Activated T-cell treated with anti-CD3 and anti-CD28 coated beads for 4 hours (primary cell): ENCODE measurements at places on chromosomes 13 and 19.

GRCh38 chr13:67437244-67437643 is 207.1 kb upstream of the PCDH9 start:
- DNase-seq: no peak

GRCh38 chr13:95403349-95404140 is 102.3 kb upstream of the ABCC4 start:
- DNase-seq: no peak

GRCh38 chr13:95579303-95579702 is 26.8 kb downstream of the CLDN10 start:
- no peak for DNase-seq

DNA sequence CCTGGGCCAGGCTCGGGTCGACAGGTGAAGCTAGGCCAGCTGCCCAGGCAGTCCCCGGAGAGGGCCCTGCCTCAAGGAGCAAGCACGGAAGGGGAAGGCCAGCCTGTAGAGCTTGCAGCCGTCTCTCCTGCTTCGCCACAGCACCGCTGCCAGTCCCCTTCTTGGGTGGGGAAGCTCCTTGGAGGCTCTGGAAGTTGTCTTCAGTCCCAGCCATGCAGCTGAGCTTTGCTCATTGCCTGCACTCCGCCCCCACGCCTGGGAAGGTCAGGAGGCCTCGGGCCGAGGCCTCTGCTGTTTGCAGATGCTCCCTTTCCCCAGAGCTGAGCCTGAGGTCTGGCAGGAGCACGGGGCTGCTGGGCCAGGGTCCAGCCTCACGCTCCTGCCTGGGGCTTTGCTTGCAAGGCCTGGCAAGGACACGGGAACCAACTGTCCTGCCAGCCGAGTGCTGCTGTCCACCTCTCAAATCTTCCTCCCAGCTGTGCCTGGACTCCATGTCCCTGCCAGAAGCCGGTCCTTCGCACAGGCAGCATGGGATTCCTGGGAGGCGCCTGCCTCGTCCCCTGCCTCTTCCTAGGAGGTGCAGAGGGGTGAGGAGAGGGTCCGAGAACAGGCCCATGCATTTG is 13.3 kb downstream of the PLEKHF1 start:
- DNase-seq: no peak

DNA sequence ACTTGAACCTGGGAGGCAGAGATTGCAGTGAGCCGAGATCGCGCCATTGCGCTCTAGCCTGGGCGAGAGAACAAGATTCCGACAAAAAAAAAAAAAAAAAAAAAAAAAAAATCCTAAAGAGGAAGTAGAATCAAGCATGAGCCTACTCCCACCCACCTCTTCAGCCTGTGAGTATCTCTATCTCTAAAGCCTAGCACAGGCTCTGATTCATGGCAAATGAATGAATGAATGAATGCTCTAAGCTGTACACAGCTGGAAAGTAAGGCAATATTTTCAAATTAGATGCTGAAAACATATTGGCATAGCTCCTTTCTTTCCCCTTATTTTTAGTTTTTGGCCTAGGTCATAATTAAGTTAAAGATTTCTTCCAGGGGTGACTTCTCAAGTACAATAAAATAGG is 35.7 kb upstream of the FAM216B start:
- DNase-seq: no peak

- DNase-seq: no peak
Measured at GRCh38 chr13:40168425-40169166, 497.8 kb downstream of the FOXO1 start.

DNA sequence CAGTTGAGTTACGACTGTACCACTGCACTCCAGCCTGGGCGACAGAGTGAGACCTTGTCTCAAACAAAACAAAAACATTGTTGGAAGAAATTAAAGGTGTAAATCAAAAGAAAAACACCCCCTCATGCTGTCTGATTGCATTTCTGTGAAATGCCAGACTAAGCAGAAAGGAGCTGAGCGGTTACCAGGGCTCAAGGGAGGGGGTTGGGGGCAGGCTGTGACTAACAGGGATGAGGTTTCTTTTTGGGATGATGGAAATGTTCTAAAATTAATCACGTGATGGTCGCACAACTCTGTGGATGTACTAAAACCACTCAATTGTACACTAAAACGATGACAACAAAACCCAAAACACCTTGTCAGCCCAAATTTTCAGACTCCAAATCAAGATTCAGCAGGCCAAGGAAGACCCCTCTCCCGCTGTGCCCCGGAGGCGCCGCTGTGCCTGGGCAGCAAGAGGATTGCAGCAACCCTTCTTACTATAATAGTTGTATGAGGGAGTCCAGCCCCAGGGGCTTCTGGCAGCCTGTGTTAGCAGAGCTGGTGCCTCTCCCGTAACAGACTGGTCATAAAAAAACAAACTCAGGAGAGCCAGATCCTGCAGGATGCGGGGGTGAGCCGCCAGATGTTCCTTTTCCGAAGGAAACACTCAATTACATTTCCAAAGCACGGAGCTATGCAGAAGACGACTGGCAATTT is 20.9 kb downstream of the CAPS start:
- DNase-seq: no peak

DNA sequence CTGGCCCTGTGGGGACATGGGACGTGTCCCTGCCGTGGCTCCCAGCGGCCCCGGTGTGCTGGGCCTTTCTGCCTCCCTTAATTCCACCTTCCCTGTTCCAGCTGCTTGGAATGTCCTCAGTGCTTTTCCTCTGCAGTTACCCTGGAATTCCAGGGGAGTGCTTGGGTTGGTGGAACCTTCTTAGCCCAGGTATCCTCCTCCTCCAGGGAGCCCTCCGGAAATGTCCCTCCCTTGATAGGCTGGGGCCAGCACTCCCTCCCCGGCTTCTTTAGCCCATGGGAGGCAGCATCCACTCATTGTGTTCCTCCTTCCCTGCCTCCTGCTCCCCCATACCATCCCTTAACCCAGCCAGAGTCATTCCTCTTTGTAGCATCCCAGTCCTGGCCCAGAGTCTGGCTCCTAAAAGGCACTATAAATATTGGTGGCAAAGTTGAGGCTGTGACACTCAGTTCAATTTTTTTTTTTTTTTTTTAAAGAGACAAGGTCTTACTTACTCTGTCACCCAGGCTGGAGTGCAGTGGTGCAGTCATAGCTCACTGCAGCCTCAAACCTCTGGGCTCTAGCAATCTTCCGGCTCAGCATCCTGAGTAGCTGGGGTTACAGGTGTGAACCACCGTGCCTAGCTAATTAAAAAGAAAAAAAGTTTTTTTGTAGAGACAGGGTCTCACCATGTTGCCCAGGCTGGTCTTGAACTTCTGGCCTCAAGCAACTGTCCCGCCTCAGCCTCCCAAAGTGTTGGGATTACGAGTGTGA is 13.7 kb upstream of the SLC7A10 start:
- no peak for DNase-seq

DNA sequence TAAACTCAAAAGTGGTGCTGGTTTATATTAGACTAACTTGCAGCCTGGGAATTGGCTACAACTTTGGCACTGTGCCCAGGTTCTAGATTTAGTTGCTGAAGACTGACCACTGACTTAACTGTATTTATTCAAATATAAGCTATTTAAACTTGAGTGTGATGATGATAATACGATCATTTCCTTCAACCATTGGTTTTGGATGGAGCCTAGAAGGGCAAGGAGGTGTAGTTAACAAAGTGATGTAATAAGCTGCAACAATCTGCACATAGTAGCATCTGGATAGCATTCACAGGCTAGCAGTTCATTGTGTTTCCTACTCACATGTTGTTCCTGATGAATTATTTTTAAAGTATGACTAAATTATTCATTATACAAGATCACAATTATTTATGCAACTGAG is 55.2 kb upstream of the DACH1 start:
- DNase-seq: no peak

DNA sequence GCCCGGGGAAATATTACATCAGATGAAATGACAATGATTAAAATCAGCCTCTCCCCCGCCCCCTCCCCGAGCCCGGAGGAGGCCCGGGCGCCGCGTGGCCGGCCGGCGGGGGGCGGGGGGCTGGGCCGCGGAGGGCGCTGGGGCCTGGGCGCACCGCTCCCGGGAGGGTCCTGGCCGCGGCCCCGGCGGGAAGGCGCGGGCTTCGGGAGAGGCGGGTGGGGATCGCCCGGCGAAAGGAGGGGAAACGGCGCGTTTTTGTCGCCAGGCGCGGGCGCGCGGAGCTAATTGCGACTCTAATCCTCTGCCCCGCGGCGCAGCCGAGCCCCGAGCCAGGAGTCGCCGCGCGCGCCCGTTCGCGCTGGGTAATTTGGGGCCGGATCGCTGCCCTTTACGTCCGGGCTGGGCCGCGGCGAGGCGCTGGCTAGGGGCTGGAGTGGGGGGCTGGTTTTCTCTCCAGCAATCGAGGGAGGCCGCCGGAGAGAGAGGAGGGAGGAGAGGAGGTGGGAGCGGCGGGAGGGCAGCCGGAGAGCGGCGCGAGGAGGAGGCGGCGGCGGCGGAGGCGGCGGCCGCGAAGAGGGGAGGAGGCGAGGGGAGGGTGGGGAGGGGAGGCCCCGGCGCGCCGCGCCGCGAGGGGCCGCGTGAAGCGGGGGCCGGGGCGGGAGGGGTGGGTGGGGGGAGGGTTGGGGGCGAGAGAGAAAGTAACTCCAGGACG is at the start of gene KCTD15:
TSS of gene KCTD15 (plus strand) at position 707 of the 712 bp plus-strand sequence. CDS start 3,585 bp downstream, outside the sequence.
- DNase-seq: no peak

GRCh38 chr13:111312944-111313590 is 7.4 kb upstream of the TEX29 start:
- DNase-seq: no peak

- DNase-seq: no peak
Measured at GRCh38 chr13:24050292-24050711, 110.2 kb upstream of the SPATA13 start.

GRCh38 chr19:50882188-50882587 is 8.9 kb downstream of the KLK2 start:
- DNase-seq: no peak

DNA sequence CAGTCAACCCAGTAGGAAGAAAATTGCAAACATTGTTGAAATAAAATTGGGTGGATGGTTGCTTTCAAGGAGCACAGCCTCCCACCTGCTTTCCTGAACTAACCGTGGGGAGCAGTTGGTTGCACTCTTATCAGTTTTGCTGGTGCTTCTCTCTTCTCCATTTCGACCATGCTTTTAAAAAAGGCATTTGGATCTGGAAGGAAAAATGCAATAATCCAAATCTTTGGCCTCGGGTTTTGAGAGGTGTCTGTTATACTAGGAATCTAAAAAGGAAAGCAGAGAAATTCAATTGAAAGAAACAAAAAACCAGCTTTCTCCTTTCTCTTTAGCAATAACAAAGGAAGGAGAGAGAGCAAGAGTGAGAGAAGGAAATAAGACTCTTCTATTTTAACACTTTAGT is 113.6 kb upstream of the ARGLU1 start:
- no peak for DNase-seq

- DNase-seq: no peak
Measured at GRCh38 chr19:46018729-46019251, 4.1 kb downstream of the PGLYRP1 start.

DNA sequence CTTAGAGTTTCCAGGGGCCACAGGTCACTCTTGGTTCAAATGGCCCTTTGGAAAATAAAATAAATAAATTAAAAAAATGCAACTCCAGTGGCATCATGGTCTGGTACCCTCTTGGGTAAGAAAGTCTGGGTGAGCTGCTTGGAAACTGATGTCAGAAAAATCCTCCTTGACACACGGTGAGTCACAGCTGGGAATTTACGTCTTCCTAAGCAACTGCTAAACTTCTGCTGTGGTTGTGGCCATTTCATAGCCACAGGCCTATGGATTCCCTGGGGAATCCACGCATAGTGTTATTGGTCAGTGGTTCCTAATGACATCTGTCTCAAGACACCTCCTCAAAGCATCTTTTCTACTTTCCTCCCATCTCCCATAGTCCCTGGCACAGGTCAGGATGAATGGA is 220.8 kb downstream of the COG6 start:
- no peak for DNase-seq

- no peak for DNase-seq
Measured at GRCh38 chr19:45352914-45353796, 12.6 kb downstream of the KLC3 start.

- no peak for DNase-seq
Measured at GRCh38 chr19:47141695-47142094, 11.1 kb downstream of the SAE1 start.

DNA sequence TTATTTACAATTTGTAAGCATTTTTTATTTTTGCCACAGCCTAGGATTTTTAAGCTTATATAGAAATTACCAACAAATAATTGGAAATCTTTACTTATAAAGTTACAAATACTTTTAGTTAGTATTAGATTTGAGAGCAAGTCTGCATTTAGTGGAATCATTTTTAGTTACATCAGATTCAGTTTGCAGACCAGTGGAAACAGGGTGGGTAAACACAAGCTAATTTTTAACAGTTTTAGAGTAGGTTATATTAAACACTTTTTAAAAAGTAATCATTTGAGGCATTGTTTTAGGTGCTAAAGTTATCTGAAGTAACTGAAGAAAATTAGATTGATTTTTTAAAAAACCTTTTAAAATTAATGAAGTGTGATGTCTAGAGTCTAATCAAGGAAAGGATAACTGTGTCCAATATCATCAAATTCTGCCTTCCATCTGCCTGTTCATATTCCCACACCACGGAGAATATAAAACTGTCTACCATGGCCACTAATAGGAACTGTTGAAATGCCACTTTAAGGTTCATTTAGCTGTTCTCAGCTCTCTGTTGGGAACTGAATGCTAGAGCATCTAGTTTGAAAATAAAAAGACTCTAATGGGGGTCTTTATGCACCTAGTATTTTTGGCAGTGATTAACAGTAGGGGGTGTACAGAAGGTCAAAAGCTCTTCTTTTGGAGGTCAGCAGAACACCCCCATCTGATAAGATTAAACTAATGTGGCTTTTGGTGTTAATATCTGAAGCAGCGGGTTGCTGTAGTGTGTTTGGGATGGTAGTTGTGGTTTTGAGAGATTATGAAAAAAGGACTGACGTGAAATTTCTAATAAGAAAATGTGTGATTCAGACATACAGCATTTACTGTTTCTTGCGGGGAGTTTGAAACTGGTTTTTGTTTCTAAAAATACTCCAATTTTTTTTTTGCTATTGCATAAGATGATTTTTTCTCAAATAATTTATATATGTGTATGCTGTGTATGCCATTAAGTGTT is 66.5 kb downstream of the NDFIP2 start:
- no peak for DNase-seq

DNA sequence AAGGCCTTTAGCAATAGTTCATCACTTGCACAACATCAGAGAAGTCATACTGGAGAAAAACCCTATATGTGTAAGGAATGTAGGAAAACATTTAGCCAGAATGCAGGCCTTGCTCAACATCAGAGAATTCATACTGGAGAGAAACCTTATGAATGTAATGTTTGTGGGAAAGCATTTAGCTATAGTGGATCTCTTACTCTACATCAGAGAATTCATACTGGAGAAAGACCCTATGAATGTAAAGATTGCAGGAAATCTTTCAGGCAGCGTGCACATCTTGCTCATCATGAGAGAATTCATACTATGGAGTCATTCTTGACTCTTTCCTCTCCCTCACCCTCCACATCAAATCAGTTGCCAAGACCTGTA is 19.8 kb downstream of the ZNF583 start:
- no peak for DNase-seq

- DNase-seq: no peak
Measured at GRCh38 chr19:42098781-42099180, 22.8 kb downstream of the ZNF574 start.

GRCh38 chr13:50693727-50694126 is 149.8 kb downstream of the DLEU7 start:
- no peak for DNase-seq
